ENCODE measurements at places on chromosomes 4 and X.

DNA sequence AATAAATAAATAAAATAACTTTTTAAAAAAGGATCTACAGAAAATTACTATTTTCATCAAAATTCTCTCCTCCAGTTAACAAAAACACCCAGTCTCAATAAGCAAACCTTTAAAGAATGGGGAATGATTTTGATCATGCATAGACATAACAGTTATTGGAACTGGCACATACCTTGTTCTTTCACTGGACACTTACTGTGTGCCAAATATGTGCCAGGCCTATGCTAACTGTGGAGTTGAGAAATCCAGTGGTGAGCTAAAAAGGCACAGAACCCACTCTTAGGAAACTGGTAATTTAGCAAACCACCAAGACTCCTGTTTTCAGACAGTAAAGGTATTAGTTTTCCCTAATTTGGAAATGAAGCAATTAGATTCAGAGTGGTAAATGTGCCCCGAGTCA is 39.1 kb downstream of the CLOCK start:
- DNase-seq = no peak

- DNase-seq = no peak
Measured at GRCh38 chrX:113726466-113726865, 857.4 kb upstream of the HTR2C start.

DNA sequence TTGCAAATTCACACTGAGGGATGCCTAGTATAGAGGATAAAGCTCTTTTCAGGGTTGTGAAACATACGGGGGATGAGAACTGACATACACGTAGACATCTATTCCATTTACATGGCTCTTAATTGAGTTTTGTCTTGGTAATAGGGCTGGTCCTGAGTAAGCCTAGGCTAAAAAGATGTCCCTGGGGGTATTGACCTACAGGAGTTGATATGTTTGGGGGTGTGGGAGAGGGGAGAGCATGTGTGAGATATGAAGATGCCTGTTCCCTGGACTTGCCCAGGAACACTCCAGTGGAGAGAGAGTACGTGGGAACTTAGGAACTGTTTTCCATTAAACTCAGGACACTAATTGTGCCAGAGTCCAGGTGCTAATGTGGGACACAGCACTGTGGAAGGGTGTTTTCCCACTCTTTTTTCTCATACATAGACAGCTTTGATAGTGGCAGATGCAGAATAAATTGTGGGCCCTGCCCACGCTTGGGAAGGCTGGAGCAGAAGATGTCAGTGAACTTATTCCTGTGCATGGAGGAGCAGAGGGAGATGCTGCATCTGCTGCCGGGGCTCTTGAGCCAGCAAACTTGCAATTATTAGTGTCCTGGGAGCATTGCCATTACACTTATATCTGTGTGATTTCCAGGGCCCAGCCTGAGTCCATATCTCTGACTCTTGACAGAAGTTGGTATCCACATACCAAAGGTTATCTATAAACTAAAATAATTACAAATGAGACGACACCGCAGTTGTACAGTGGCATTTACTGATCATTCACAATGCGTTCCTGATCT is 20.7 kb downstream of the SYNPO2 start:
- DNase-seq = no peak

GRCh38 chr4:118918388-118918787 is 29.7 kb downstream of the SYNPO2 start:
- DNase-seq = no peak

DNA sequence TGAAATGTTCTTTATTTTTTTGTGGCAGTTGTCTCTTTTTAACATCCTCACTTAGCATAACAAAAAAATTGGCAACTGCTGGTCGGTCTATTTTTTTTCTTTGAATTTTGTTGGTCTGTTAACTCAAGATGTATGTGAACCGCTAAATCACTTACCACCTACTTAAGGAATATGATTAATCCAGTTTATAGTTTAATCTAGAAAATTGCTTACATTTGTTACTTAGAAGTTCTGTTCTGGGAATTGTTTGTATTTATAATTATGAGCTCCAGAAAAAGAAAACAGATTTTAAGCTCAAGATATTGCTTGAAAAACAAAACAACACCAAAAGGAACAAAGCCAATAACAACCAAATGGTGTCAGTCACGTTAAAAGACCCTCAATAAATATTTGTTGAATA is 66.1 kb upstream of the KLHL13 start:
- no peak for DNase-seq

DNA sequence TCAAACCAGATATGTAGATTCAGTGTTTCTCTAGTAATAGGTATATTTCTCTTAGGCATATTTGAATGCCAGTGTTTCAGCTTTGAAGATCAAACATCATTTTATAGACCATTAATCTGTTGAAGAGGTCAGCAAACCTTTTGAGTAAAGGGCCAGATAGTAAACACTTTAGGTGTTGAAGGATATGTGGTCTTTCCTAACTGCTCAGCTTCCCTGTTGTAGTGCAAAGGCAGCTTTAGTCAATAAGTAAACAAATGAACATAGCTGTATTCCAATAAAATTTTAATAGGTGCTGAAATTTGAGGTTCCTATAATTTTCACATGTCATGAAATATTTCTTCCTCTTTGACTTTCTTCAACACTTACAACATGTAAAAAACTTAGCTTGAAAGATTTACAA is 201.6 kb downstream of the ADGRL3 start:
- DNase-seq = no peak

DNA sequence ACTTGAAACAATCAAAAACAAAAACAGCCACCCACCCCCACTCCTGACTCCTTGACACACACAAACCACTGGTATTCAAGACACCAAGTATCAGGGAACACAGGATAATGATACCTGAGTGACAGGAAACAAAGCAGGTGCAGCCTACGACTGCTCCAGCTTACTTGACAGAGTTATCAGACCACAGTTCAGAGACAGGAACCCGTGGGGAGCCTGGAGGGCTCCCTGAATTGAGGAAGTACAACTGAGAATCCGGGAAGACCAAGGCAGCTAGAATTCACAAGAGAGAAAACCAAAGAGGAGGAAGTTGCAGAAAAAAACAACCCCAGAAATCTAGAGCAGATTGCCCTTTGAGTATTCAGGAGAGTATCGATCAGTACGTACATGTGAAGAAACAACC is 20.5 kb downstream of the COMMD8 start:
- no peak for DNase-seq

GRCh38 chr4:119525005-119525749 is 103.4 kb downstream of the PDE5A start:
- DNase-seq = no peak

DNA sequence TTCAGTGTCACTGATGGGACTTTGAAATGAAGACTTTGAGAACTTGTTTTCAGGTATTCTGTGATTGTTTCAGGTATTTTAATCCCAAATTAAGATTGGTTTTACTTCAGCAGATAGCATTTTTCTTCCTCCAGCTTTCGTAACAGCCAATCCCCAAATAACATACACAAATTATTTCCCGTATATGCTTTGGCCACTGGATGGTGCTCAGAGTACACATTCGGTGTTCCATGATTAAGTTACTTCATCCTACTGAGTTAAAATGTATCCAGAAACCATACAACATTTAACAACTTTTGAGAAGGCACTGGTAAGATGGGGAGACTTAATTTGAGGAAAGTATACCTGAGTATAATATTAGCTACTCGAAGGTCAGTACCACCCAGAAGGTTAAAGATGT is 233.4 kb upstream of the FAM47A start:
- DNase-seq = no peak

DNA sequence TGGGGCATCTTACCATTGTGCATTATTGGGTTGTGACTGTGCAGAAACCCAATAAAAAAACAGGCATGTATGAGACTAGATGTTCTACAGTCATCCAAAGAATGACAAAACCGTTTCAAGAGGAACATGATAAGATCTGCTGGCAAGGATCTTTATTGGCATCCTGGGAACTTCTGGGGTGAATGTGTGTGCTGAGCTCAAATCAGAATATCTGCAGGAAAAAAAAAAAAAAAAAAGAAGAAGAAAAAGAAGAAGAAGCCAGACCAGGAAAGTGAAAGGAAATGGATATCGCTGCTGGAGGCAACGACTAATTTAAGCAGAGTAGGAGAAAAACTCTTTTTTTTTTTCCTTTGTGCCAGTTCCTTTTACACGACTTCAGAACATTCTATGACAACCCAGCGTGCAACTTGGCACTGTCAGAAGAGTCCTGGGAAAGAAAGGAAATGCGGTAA is 484.2 kb upstream of the BOD1L1 start:
- no peak for DNase-seq

GRCh38 chr4:7513671-7514070 is 78.9 kb upstream of the PSAPL1 start:
- DNase-seq = no peak

GRCh38 chr4:10033191-10033881 is 12.0 kb upstream of the SLC2A9 start:
- DNase-seq = no peak

- no peak for DNase-seq
Measured at GRCh38 chr4:176303938-176304337, 15.8 kb upstream of the SPCS3 start.

GRCh38 chr4:154732669-154733068 is 11.1 kb upstream of the LRAT start:
- no peak for DNase-seq

- no peak for DNase-seq
Measured at GRCh38 chr4:183594823-183595222, 64.2 kb downstream of the RWDD4 start.

DNA sequence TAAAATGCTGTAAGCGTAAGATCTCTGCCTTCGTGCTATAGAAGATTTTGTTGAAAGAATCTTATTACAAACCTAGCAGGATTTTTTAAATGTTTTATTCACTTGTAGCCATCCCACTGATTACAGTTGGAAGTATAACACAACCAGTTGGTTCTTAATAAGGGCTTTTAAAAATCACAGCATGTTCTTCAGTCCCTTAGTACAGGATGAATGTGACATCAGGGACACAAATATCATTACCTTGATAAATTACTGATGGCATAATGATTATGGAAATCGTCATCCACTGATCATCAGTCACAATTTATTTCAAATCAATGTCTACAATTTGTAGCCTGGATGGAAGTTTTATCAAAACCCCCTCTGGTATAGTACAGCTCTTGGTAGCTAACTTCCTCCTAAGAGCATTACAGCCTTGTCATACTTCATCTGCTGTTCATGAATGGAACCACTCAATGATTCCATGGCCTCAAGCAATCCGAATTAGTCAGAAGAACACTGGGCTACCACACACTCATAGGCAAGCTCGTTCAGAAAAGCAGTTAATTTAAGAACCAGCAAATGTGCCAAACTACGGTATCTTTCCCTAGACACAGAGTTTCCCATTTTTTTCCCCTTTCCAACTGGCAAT is 389.2 kb upstream of the TENM3 start:
- no peak for DNase-seq

DNA sequence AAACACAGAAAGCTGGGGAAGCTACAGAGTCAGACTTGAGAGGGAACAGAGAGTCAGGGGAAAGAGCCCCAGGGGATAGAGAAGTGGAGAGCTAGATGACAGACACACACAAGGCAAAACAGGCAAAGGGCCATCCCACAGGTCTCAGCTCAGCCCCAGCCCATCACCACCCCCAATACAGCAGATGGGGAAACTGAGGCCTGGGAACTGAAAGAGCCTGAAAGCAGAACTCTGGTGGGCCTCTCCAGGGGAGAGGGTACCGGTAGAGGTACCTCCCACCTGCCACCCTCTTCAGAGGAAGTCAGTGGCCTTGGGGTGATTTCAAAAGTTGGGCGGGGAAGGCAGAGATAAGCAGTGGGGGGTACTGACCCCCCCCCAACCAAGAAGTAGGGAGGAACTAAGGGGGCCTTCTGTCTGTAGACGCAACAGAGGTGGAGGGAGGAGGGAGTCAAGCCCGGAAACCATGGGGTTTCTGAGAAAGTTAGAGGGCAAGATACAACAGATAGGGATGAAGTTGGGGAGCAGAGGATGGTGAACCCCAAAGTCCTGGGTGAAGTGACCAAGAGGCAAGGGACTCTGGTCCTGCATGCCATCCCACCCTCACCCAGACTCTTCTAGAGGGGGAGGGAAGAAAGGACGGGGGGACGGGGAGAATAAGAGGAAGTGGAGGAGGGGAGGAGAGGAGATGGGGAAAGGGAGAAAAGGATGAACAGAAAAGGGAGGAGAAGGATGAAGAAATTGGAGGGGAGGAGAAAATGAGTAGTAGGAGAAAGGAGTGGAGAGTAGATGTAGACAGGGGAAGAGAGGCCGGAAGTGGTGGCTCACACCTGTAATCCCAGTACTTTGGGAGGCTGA is 3.2 kb downstream of the GATA1 start:
- DNase-seq = no peak

Measured in activated CD4-positive, alpha-beta T cell treated with anti-CD3 and anti-CD28 coated beads, Interleukin-2, amount 50 U/mL, for 16 hours (primary cell).